Glomerular endothelial cell (primary cell): ENCODE measurements at places on chromosomes 16 and 17.

GRCh38 chr17:67700037-67700724, 17.6 kb upstream of the NOL11 start:
- no peak for DNase-seq

DNA sequence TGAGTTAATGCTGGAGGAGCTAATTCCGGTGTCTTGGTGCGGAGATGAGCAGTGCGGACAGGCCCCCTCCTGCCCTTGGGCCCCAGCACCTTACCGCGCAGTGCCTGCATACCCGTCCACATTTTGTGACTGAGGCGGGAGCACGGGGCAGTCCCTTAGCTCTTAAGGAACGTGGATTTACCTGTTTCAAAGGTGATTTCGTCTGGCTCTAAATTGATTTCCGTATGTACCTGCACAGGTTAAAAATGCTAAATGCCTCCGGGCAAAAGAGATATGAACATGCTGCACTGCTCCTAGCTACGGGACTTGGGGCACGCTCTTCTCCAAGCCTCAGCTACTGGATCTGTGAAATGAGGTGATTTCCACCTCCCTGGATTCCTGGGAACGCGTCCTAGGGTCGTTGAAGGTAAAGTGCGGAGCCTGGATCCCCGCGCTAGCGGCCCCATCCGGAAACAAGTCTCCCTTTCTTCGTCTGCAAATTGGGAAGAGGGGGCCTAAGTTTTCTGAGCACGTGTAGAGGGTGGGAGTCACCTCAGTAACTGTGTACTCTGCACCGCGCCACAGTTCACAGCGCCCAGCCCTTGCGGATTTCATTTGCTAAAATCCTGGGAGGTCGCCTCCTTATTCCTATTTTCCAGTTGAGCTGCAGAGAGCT, 669 bp upstream of the CRISPLD2 start:
- DNase-seq = no peak

GRCh38 chr16:1045310-1045992, 27.1 kb upstream of the SSTR5 start:
- no peak for DNase-seq

- no peak for DNase-seq
Measured at GRCh38 chr17:80327518-80327917, 66.9 kb downstream of the RNF213 start.

DNA sequence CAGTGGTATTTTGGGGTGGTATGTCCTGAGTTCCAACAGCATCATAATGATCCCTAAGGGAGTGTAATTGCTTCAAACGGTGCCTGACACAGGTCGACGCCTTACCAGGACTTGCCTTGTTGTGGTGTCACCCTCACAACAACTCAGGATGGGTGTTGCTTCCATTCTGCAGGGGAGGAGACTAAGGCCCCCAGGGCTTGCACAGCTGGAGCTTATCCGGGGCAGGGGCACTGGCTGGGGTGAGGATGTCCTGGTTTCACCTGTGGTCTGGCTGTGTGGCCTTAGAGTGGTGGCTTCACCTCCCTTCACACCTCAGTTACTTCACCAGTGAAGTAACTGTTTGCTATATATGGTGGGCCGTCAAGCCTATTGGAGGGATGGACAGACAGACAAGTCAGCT, 23.3 kb downstream of the LLGL2 start:
- DNase-seq = no peak

- DNase-seq = no peak
Measured at GRCh38 chr17:43667947-43668348, 6.2 kb upstream of the MEOX1 start.

DNA sequence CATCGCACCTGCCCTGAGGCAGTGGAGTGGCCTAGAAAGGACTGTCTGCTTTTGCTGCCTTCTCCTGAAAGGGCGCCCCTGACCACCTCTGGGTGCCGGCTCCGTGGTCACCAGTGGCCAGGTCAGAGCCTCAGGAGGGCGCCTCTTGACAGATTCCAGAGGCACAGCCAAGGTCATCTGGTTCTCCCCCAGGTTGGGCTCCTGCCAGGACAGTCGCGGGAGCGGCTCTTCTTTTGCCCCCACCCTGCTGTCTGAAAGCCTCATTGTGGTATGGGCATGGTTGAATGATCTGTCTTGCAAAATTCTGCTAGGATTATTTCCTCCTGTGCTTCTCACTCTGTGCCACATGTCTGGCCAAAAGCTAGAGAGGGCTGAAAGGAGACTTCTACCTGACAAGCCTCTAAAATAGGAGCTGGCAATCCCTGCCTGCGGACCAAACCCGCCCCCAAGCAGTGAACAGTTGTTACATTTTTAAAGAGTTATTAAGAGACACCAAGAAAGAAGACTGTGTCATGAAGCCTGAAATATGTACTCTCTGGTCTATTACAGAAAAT, 82.8 kb downstream of the SNX29 start:
- no peak for DNase-seq

DNA sequence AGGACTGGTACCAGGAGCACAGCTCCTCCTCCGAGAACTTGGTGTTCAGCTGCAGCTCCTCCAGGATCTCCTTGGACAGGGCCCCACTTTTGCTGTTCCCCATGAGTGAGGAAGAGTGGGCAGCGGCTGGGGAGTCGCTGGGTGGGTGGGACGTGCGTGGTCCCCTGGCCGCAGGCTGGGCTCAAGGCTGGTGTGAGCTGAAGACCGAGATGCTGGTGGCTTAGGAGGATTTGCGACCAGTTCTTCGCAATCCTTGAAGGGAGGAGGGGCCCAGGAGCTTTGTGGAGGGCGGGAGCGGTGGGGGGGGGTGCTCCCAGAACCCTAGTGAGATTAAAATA, at the start of gene RCVRN:
Gene RCVRN, minus strand, starts transcription at position 194 of the 338 bp plus-strand sequence. Its CDS starts 91 bp downstream, at position 103.
- DNase-seq = no peak

DNA sequence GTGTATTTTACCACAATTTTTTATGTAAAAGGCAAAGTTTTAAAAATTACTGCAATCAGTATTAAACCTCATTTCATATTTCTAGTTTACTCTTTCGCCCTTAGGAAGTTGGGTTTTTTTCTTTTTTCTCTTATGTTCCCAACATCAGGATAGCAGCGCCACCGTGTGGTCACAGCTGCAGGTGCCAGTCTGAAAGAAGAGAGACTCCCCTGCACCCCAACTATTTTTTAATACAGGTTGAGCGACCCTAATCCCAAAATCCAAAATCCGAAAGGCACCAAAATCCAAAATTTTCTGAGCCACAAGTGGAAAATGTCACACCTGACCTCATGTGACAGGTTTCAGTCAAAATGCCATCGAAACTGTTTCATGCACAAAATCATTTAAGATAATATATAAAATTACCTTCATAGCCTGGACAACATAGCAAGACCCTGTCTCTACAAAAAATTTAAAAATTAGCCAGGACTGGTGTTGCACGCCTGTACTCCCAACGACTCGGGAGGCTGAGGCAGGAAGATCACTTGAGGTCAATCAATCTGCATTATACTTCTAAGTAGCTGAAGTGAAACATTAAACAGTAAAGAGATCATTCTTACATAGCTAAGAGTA, 21.8 kb upstream of the ASGR2 start:
- no peak for DNase-seq

GRCh38 chr16:73058616-73059409, 10.9 kb upstream of the ZFHX3 start:
- DNase-seq = no peak

GRCh38 chr17:82544431-82545070, 25.0 kb downstream of the FOXK2 start:
- DNase-seq = no peak

DNA sequence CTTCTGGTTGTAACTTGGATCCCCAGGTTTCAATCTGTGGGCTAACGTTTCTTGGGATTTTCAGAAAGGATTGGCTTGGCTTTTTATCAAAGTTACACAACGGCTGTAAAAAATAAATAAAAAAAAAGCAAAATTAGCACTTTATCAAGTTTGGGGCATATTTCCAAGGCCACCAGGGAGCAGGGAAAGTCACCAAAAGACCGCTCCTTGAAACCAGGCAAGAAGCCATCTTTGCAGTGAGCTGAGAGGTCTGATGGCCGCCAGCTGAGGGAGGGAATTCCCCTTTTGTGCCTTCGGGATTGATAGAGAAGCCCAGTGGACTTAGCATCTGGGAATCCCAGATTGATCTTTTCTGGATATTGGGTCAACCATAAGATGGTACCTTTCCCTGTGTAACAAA, 192.2 kb downstream of the WWOX start:
- no peak for DNase-seq

- DNase-seq = no peak
Measured at GRCh38 chr17:54494721-54495715, 405.6 kb upstream of the TOM1L1 start.

GRCh38 chr17:47978324-47978723, 7.4 kb downstream of the CDK5RAP3 start:
- DNase-seq = no peak

GRCh38 chr17:38440614-38441397, 12.5 kb downstream of the ARHGAP23 start:
- DNase-seq = no peak

- DNase-seq = no peak
Measured at GRCh38 chr17:38907930-38908675, 17.3 kb upstream of the LASP1NB start.

DNA sequence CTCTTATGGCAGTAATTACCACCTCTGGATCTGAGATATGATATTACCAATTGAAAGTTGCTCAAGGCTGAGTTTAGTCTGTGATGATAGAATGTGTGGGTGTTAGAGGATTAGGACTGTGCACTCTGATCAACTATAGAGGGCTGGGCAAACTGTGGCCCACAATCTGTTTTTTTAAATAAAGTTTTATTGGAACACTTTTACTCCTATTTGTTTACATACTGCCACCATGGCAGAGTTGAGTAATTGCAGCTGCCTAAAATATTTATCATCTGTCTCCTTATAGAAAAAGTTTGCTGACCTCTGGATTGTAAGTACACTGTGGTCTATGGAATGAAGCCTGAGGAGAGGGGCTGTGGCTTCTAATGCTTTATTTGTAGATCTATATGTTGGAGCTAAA, 71.5 kb upstream of the N4BP1 start:
- DNase-seq = no peak

DNA sequence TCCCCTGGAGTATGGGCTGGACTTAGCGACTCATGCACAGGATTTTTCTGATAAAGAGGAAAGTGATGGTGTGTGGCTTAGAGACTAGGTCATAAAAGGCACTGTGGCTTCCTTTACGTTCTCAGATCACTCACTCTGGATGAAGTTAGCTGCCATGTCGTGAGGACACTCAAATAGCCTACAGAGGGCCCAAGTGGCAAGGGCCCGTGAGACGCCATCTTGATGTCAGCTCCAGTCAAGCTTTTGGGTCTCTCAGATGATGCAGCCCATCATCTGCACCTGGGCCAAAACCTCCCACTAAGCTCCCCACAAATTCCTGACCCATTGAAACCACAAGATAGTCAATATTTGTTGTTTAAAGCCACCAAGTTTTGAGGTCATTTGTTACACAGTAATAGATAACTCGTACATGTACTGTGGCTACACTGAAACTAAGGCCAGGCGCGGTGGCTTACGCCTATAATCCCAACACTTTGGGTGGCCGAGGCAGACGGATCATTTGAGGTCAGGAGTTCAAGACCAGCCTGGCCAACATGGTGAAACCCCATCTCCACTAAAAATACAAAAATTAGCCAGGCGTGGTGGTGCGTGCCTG, 14.7 kb downstream of the ST6GALNAC2 start:
- DNase-seq = no peak

DNA sequence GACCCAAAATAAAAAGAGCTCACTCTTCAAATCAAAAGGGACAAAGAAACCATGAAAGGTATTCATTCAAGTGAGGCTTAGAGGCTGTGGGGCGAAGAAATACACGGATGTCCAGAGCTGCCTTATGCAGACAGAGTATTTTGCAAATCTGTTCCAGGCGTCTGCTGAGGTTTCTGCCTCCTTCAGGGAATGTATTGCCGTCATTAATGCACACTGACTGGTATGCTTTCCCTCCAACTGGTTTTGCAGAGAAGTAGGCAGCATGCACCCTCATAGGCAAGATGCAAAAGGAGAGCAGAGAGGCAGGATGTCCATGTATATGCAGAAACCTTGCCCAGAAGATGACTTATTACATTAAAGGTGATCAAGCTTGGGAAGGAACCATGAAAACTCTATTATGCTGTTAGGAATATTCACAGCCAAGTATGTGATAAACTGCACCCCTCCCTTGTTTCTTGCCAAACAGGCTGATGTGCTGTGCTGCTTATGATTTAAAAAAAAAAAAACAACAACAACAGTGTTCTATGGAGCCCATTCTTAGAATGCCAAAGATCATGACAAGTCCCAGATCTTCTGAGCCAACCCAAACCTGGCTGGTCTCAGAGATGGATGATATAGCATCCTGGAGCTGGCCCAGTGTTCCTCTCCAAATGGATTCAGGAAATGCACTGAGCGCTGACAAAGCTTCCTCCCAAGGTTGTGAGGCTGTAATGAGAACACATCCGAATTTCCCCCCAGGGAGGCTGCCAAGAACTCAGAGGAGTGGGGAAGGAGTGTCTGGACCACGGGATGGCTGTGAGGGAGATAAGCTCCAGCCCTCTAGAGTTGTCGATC, 77.6 kb upstream of the HLF start:
- peak; percentile 16 for DNase-seq

DNA sequence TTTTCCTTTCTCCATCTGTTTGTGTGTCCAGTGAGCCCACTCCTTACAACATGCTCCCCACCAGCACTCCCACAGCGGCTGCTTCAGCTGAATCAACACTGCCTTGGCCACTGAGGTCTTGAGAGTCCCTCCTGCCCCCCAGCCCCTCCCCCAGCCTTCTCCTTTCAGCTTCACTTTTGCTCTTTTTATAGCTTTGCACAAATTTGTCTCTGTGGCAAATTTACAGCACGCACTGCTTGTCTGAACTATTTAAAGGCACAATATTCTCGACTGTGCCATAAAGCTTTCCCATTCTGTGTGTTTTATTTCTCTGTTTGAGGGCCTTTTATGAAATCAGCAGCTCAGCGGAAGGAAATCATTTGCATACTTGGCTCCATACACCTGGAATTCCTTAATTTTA, 579.3 kb downstream of the TOX3 start:
- DNase-seq = no peak

GRCh38 chr16:23466162-23466885, 13.3 kb upstream of the COG7 start:
- DNase-seq = no peak

DNA sequence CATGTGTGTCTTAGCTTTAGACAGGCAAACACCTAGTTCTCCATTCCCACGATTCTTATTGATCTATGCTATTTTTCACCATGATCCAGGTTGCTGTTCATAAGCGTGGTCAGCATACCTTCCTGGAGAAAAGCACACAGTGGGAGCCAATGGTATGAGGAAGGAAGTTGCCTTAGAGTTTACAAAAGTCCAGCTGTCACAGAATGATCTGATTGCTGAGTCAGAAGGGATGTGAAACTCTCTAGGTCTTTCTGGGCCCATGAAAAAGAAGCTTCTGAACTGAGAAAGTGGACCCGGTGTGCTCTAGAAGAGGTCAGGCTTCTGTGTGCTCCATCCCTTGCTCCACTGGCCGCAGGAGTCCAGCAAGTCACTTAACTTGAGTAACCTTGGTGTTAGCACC, 71.0 kb upstream of the CCL1 start:
- no peak for DNase-seq
